Mucosa of gallbladder (tissue), 1 donor: ENCODE measurements at places on chromosomes 2 and 18.
A peak's percentile ranks its signal among the peaks of the same experiment; 100 is the strongest.

DNA sequence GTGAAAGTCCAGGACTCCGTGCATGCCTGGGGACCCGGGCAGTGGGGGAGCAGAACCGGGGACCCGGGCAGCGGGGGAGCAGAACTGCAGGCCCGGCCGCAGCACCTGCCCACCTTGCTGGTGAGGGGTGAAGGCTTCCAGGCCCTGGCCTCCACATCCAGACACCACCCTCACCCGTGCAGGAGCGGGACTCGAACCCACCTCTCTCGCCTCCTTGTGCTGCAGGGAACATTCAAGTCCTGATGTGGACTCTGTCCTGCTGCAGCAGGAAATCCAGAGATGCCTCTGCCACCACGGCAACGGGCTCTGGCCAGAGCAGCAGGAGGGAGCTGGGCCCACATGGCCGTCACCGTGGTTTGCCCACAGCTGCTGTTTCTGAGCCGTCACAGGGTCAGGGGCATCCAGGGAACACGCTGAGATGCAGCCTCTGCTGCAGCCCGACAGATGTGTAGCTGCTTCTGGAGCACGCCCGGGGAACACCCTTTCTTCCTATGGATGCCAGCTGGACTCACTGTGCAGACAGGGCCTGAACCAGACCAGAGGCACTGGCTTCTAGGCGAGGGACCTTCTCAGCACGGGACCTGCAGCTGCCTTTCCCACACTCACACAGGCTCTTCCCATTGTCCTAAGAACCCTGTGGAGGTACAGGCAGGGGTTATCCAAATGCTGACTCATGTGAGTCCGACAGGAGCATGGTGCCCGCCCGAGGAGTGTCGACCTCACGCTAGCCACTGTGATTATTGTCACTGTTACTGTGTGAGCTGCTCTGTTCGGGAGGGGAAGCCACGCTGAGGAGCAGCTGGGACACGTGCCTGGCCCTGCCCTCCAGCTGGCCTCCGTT lies 89.2 kb upstream of the CTDP1 start:
- no peak for DNase-seq

GRCh38 chr2:154713675-154714074 lies 15.2 kb downstream of the KCNJ3 start:
- no peak for DNase-seq

DNA sequence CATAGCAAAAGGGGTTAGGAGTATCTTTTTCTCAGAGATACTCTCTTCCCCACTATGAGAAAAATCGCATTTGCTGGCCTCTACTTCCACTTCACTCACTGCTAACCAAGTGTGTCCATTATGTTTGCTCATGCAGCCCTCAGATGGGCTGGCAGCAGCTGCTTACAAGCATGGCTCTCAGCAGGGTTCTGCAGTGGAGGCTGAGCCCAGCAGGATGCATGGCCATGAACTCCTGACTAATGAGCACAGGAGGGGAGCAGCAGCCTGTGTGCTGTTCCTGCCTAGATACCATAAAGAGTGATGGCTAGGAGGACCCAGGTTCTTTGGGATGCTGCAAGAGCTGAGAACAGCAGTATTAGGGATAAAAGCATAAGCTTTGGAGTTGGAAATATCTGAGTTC lies 316.9 kb upstream of the THSD7B start:
- DNase-seq = no peak

GRCh38 chr2:131105950-131106801 lies 1.0 kb downstream of the PLEKHB2 start:
- DNase-seq = peak; percentile 46

- DNase-seq = peak; percentile 46
Measured at GRCh38 chr2:204012072-204012653, 75.6 kb downstream of the ICOS start.

GRCh38 chr2:230949966-230950873 lies 25.2 kb upstream of the GPR55 start:
- DNase-seq = no peak

DNA sequence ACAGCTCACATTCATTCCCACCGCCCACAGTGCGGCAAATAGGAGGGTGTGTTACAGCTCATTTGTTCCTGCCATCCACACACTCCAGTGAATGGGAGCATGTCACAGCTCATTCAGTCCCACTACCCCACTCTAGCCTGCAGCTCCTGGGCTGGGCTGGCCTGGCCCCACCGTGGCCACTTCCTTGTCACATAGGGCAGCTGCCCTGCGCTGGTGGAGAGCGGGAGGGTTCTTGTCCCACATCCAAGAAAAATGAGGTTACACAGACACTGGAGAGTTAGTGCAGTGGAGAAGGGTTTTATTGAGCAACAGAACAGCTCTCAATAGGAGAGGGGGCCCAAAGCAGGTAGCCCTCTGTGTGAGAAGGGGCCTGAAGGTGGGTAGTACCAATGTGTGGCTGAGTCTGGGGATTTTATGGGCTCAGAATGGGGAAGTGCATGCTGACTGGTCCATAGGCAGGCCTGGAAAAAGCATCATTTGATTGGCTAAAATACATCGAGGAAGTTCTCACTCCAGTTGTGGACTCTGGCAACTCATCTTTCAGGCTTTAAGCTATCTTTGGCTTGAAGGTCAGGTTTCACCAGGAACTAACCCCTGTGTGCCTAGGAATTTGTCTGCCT lies 249.7 kb downstream of the ETAA1 start:
- no peak for DNase-seq
